ENCODE measurements at places on chromosomes 16 and 17.

DNA sequence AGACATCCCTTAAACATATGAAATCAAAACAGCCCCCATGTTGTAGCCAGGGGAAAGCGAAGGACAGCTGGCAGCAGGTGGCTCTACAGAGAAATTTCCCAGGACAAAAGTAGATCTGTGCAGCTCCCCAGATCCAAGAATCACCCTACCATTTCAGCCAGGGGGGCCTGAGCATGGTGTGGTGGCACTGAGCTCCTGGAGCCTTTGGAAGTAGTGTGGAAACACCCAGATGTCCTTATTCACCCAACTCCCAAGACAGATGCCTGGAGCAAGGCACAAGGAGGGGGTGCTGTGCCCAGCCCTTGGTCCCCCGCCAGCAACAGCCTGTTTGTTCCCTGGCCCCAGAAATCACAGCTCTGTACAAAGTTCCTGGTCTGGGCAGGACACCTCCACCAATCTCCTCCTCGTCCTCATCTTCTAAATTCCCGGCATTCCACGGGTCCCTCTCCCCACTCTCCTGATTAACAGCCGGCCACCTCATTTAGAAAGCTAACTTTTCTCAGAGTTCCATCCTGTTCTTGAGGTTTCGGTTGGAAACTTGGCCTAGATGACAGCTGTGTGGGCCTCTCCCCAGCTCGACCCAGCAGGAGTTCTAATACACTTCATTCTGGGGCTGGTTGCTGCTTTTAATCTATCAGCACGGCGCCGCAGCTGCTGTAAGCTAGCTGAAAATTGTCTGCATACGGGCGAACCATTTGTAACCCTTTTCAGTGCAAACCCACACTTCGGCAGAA lies 191.1 kb downstream of the C16orf78 start:
- no peak for DNase-seq

GRCh38 chr16:67312719-67313118 lies 13.8 kb downstream of the KCTD19 start:
- no peak for DNase-seq

DNA sequence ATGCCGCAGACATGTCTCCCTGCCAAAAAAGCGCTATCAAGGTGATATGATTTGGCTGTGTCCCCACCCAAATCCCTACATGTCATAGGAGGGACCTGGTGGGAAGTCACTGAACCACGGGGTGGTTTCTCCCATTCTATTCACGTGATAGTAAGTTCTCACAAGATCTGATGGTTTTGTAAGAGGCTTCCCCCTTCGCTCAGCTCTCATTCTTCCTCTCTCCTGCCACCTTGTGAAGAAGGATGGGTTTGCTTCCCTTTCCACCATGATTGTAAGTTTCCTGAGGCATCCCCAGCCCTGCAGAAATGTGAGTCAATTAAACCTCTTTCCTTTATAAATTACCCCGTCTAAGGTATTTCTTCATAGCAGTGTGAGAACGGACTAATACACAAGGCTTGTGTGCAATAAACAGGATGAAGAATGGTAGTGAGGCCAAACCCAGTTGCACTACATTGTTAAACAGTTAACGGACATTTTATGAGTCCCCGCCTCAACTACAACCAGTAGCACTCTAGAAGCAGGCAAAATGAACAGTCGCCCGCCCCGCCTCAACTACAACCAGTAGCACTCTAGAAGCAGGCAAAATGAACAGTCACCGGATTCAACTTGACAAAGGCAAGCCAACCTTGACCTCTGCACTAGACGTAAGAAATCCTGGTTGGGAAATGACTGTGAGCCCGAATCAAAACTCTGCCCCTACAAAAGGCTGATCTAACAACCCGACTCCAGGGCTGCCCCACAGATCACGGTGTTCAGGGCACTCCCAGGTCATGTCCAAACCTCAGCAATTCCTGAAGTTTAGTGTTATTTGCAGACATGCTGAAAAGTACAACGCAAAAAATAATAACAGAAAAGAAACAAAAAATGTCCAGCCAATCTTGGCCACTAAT lies 26.3 kb downstream of the VPS53 start:
- DNase-seq, result no peak

- DNase-seq, result no peak
Observed at GRCh38 chr16:55613613-55614335, 42.0 kb upstream of the SLC6A2 start.

DNA sequence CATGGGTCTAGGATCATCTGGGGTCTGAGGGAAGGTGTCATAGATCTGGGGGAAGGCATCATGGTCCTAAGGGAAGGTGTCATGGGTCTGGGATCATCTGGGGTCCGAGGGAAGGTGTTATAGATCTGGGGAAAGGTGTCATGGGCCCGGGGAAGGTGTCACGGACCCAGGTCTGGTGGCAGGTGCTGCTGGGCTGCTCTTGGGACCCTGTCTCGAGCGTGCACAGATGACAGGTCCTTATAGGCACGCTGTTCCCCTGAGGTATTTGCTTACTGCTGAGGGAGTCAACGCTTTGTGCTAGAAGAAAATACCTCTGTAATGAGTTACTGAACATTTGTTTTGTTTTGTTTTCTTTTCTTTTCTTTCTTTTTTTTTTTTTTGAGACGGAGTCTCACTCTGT lies 1.4 kb downstream of the RAB40C start:
- DNase-seq, result no peak

GRCh38 chr17:35169835-35170363 lies 22.3 kb downstream of the UNC45B start:
- peak; percentile 69 for DNase-seq

DNA sequence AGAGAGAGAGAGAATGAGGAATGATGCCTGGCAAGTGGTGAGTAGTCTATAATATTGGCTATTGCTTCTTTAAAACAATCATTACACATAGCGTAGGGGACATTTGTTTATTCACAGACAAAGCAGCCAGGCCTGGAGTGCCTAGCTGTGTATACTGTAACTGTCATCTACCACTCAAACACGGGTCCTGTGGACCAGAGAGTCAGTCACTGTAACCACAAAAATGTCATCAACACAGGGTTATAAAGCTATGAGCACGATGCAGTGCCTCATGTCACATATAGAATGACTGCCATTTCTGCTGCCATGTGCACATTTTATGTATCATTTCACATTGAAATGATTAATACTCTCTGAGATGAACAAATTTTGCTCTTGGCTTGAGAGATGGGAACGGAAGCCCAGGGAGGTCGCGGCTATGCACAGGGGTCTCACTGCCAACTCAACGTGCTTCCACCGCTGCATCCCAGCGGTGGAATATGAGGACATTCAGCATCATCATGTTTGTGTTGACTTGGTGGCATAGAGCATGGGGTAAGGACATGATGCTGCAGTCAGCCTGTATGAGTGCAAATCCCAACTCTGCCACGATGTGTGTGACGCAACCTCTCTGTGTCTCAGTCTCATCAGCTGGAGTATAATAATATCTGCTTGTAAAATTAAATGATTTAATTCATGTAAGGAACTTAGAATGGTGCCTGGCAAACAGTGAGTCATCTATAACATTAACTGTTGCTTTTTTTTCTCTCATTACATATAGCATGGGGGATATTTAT lies 3.3 kb downstream of the MT1H start:
- no peak for DNase-seq

DNA sequence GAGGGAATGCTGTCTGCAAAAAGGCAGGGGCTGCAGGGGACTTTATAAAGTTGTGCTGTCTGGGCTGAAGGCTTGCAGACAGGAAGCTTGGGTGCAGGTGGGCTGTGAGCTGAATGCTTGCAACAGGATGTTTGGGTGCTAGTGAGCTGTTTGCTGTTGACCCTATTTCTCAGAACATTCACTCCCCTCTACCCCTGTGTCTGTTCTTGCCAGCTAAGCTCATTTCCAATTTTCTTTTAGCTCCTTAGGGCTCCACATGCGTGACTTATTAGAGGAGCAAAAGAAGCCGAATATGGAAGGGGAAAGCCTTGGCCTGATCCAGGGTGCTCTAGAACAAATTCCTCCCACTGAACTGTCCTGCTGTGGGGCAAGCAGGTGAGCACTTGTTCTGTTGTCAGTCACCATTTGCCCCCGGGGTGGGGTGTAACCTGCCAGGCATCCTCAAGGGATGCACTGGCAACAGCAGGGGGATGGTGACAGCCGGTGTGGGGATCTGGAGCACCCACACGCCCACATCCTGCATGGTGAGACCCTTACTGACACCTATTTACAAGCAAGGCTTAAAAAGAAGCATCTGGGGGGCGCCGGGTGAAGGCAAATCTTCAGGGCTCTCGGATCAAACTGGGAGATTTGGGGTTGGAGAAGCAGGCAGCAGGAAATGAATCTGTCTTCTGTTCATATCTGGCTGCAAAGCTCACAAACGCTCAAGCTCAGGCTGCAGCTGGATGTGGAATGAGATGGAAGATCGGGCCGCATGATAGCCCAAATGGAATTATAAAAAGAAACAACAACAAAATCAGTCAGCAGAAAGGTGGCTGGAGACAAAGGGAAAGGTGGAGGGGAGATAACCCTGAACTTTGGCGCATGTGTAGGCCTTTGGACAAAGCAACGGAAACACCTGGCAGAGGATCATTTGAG lies 21.1 kb upstream of the NUP93 start:
- no peak for DNase-seq

DNA sequence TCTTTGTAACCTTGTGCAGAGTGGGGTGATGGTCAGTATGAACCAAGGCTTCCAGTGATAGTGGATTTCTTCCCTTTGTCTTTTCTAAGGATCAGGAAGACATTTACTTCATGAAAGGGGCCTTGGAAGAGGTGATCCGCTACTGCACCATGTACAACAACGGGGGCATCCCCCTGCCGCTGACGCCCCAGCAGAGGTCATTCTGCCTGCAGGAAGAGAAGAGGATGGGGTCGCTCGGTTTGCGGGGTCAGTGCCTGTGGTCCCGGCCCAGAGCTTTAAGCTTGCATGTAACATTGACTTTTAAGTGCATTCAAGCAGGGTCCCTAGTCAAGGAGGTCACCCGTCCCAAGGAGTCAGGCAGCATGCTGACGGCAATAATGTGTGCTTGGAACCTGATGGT lies 56.0 kb downstream of the MEAK7 start:
- DNase-seq, result peak; percentile 6

GRCh38 chr16:67451061-67451703 lies 20.3 kb downstream of the HSD11B2 start:
- no peak for DNase-seq

- no peak for DNase-seq
Observed at GRCh38 chr16:68291227-68291626, 19.5 kb downstream of the SLC7A6OS start.

DNA sequence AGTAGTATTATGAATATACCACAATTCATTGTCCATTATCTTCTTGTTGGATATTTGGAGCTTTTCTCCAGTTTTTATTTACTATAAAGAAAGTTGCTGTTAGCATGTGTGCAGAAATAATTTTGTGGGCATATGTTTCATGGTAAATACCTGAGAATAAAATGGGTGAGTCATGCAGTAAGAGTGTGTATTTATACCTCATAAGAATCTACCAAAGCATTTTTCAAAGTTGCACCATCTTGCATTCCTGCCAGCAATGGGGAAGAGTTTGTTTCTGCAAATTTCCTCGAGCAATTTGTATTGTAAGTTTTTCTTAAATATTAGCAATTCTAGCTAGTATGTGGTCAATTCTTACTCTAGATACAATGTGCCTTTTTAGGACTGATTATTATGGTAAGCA lies 7.9 kb upstream of the MON1B start:
- DNase-seq, result no peak

DNA sequence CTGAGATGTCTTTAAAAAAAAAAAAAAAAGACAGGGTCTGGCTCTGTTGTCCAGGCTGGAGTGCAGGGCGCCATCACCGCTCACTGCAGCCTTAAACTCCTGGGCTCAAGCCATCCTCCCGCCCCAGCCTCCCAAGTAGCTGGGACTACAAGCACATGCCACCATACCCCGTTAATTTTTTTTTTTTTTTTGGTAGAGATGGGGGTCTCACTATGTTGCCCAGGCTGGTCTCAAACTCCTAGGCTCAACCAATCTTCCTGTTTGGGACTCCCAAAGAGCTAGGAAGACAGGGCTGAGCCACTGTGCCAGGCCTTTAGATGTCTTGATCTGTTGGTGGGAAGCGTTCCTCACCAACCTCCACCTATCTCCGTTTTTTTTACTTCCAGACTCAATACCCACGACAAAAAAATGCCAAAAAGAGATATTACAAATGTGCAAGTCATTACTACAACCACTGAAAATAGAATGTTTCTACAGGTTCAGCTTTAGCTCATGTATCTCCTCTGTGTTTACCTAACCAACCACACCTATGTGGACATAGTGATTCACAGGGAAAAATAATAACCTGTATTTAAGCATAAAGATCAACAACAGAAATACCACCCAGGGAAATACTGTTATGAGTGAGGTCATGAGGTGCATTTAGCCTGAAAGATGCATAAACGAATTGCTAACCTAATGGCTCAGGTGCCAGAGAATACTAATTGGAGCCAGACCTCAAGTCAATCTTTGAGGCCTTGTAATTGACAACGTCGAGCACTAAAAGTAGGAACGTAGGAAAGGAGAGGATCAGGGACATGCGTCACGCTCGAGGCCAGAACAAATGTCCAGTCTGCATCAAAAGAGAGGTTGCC lies 22.6 kb downstream of the NACA2 start:
- no peak for DNase-seq

DNA sequence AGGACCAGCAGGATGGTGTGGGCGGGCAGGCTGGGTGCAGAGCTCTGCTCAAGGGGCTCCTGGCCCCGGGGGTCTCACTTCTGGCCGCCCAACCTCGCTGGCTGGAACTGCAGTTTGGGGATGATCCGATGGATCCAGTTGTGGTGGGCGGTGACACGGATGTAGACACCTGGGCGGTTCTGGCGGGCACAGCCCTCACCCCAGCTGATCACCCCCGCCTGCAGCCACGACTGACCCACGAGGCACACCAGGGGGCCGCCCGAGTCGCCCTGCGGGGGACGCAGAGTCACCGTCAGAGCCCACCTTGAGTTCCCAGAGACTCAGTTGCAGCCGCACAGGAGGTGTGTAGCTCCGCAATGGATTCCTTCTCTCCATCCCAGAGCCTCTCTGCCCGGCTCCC lies 7.5 kb downstream of the PRSS27 start:
- peak; percentile 62 for DNase-seq

Data from spleen (tissue), 13 donors.